ENCODE measurements at places on chromosomes 1 and 21.

- no peak for DNase-seq
These were observed 45.9 kb downstream of the BARHL2 start for GRCh38 chr1:90671251-90671650.

- peak; percentile 67 for DNase-seq
These were observed 13.8 kb downstream of the MIER1 start for GRCh38 chr1:66938613-66939012.

GRCh38 chr21:45384656-45385548 lies 20.1 kb upstream of the COL18A1 start:
- no peak for DNase-seq

DNA sequence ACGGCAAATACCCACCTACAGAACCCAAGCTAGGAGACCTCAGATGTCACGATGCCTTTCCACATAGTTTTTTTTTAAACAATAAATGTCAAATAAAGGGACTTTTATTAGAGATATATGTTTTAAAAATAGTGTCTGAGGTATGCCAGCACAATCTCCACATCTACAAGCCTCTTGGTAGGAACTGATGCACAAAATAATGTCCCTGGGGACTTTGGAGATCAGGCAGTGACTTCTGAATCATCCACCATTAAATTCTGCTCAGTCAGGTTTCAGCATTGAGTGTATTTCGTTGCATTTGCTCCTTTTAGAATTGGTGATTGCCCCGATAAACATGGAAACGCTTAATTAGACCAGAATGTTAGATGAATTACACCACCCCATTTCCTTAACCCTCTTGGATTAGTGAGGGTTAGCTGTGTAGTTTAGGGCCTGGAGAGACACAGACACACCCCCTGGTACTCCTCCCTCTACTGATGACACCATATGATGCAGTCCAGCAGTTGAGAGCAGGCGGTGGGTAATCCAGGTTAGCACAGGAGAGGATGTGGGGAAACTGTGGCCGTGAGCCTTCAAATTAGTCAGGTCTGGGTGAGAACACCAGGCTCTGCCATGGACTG lies 33.6 kb downstream of the LGR6 start:
- DNase-seq, result no peak

- no peak for DNase-seq
These were observed 1.7 kb downstream of the TRPM2 start for GRCh38 chr21:44354775-44355771.

Measured in EL (cell line).